Astrocyte (in vitro differentiated cells and primary cell): ENCODE measurements at places on chromosomes 1 and 21. TPM values are rescaled to one million over a fixed set of nuclear protein-coding genes. Genes with fewer than 3 reads are reported as not detected.
A peak's percentile ranks its signal among the peaks of the same experiment; 100 is the strongest.

DNA sequence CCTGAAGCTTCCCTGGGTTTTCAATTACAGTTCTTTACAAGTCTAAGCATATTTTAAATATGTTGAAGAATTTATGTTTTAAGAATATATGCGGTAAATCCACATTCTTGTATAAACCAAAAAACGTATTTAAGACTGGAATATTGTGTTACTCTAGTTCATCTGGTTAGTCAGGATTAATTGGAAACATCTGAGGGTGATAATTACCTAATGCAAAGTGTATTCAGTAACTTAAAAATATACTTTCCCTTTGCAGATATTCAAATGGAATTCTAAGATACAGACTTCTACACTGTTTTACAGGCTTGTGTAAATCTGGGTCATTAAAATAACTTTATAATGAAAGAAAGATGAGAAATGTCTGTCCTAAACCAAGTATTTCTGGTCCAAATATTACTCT lies 302.0 kb downstream of the VAV3 start:
- no peak for DNase-seq

- peak; percentile 3 for DNase-seq
Measured at GRCh38 chr1:207495801-207496792, at the start of gene CR1. Gene CR1, plus strand, starts transcription at chr1:207496157. Its CDS starts 111 bp downstream, at chr1:207496268.

The DYRK3 gene
- 8.2 and 8.7 TPM in 2 replicates for total RNA-seq

The FAM151A gene
- total RNA-seq: not detected in 2 replicates
